ENCODE measurements at places on chromosomes 11 and 22.

GRCh38 chr22:45071618-45072017 lies 61.8 kb upstream of the PHF21B start:
- no peak for DNase-seq

DNA sequence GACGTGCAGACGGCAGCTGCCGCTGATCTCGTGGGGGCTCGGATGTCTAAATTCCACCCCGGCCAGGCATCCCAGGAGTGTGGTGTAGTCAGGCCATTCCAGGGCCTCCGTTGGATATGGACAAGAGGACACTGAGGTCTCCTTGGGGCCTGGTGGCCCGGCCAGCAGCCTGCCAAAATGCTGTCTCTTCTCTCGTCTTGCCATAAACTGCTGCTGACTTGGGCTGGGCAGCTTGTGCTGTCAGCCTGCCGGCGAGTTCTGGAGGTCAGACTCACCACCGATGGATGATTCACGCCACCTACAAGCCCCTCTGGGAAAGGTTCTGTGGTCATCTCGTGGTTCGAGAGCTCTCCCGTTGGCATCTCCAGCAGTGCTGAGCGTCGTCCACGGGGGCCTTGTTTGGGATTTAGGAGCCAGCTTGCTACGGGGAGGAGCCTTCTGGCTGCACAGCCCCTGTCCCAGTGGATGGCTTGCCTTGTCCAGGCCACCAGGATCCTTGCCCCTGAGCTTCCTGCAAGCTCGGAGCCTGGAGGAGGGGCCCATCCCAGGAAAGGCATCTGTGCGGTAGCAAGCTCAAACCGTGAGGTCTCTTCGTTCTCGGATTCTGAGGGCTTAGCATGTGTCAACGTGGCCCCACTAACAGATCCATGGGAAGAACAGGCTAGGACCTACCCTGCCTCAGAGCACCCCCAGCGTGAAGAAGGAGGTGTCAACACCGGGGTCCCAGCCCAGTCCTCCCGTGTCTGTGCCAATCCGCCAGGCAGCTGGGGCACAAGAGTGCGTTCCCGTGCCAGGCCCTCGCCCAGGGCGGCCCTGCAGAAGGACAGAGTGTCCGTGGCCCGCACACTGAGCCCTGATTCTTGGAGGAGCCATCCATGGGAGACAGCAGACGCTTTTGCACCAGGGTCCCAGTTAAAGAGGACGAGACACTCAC lies 1114.1 kb downstream of the BRD1 start:
- no peak for DNase-seq

- no peak for DNase-seq
These were observed 27.8 kb upstream of the PPARA start for GRCh38 chr22:46122511-46122971.

GRCh38 chr11:44598831-44599230 lies 33.4 kb downstream of the CD82 start:
- no peak for DNase-seq

- no peak for DNase-seq
These were observed 13.7 kb downstream of the RNF141 start for GRCh38 chr11:10526974-10527918.

DNA sequence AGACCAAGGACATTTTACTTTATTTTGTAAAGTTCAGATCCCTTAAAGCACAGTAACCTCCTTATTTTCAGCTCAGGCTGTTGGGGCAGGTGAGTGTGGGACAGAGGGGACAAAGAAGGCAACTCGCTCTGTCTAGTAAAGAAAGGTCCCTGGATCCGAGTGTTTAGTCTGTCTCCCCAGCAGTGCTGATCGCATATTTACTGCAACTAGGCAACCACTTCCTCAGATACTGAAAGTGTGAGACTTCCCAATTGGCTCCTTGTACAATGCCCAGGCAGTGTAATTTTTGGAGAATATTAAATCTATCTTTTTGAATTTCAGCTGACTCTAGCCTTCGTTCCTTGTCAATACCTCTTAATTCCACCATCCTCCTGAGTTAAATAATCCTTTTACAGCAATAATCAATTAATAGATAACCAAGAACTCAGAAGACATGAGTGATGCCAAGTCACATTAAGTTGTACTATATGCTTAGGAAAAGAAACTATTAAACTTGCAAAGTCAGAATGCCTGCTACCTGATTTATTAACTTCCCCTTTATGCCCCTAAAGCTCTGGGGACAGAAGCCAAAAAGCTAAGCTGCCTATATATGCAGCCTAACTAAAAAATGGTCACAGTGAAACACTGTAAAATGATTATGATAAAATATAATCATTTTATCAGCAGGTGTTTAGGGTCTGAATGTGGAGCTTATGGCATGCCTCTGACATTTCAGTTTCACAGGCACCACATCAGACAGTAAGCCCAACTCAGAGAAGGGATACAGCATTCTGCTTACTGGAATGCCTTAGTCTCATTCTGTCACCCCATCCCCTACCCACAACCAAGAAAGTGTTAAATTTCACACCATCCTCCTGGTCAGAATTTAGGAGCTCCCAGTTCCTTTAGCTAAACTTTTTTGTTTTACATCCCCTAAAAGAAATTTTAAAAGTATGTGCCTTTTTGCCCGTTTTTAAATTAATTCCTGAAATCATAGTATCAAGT lies 138.7 kb downstream of the TRIM44 start:
- DNase-seq: no peak

GRCh38 chr11:20729597-20730105 lies 60.3 kb downstream of the NELL1 start:
- no peak for DNase-seq

GRCh38 chr11:32786811-32787210 lies 7.7 kb downstream of the CCDC73 start:
- no peak for DNase-seq

DNA sequence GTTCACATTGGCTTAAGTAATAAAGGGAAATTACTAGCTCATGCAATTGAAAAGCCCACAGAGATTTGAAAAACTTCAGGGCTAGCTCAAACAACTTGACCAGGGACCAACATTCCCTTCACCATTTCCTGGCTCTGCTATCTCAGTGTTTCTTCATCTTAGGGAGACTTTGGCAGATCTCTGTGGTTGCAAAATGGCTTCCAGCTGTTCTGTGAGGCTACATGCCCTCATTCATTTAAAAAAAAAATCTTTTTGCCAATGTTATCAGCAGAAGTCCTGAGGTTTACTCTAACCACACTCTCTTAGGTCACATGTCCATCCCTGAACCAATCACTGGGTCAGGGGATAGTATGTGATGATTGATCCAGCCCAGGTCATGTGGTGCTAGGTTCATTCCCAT lies 13.9 kb upstream of the RASSF10 start:
- DNase-seq: no peak

DNA sequence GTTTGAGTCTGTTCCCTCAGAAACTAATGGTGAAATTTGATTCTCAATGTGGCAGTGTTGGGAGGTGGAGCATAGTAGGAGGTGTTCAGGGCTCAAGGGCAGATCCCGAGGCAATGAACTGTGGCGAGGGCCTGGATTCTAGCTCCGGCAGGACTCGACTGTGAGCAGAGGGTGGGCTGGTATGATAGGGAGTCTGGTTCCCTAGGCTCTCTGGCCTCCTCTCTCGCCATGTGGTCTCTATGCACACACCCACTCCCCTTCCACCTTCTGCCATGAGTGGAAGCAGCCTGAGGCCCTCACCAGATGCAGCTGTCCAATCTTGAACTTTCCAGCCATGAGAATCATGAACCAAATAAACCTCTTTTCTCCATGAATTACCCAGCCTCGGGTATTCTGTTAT lies 32.3 kb downstream of the ATP6V1E1 start:
- no peak for DNase-seq

- DNase-seq: no peak
These were observed 6.1 kb downstream of the TUBGCP6 start for GRCh38 chr22:50238755-50239154.

GRCh38 chr11:48079596-48079995 lies 99.2 kb downstream of the PTPRJ start:
- no peak for DNase-seq

DNA sequence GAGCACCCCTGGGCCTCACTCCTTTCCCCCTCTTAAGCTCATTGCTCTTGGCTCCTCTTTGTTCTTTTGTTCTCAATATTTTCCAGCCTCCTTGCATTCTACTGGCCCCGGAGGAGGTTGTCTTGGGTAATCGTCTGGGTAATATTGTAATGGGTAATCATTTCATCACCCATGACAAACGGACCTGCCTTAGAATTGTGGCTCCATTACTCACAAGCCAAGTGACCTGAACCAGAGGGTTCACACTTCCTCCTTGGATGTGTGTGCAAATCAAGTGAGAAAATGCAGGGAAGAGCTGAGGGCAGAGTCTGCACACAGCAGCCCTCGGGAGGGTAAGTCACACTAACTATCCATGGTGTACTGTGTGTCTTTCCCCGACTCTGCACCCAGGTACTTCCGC lies 305.0 kb downstream of the BUD13 start:
- DNase-seq: no peak

DNA sequence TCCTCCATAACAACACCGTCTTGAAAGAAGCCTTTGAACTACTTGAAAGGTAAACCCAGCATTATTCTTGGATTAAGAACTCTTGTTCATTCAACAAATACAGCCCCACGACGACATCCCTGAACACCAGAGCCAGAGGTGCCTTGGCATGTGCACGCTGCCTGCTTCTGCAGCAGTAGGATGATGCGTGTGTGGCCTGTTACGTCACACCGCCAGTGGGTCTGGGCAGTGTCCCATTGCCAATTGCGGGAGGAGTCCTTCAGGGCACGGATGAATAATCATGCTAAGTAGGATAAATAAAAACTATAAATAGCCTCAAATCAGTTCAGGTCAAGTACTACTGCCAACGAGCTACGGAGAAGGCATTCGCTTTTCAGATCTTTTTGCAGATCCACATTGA lies 380.5 kb downstream of the SHANK2 start:
- DNase-seq: peak; percentile 60

GRCh38 chr11:61124574-61125309 lies 22.5 kb downstream of the CD5 start:
- no peak for DNase-seq

- no peak for DNase-seq
These were observed 29.9 kb downstream of the RPL27A start for GRCh38 chr11:8712506-8712905.

DNA sequence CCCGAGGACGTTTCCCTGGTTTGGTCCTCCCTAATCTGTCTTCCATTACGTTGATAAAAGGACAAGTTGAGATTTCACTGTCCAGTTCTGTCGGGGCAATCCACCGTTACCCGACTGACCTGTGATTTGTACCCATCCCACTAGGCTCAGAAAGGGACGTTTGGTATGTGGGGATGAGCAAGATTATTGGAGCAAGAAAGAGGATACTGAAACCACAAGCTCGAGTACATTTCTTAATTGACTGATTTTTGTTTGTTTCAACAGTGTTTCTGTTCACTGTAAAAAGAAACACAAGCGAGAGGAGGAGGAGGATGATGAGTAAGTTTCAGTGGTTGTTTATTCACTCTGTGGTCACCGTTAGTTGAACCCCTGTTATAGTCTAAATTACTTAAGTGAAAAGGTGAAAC lies 969 bp downstream of the CCDC117 start:
- DNase-seq: no peak

- DNase-seq: peak; percentile 79
These were observed 26.1 kb upstream of the CELSR1 start for GRCh38 chr22:46563381-46564083.

GRCh38 chr11:119530509-119530908 lies 107.5 kb upstream of the THY1 start:
- no peak for DNase-seq

GRCh38 chr11:57681168-57681567 lies 13.3 kb downstream of the ZDHHC5 start:
- no peak for DNase-seq

DNA sequence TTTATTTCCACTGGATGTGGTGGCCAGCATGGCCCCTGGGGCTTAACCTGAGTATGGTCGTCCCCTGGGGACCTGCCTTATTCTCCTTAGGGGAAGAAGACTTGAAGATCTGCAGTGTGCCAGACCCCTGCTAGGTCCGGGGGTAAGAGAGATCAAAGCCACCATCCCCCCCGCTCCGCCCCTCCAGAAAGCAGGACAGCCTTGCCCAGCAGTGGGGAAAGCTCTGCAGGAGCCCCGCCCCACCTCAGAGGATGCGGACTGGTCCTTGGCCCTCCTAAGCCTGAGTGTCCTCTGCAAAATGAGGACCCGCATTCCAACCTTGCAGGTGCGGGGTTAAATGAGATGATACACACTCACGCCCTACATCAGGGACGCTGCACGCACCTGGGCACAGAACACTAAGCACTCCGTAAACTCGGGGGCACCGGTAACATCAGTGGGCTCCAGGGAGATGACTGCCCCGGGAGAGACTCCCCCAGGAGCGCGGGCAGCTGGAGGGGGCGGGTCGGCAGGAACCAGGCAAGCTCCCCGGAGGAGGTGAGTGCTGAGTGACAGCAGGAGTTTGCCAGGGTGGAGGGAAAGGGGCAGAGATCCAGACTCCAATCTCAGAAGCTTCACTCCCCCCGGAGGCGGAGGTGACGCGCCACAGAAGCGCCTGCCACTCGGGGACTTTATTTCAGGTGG lies 564 bp upstream of the ANO1 start:
- DNase-seq: no peak

DNA sequence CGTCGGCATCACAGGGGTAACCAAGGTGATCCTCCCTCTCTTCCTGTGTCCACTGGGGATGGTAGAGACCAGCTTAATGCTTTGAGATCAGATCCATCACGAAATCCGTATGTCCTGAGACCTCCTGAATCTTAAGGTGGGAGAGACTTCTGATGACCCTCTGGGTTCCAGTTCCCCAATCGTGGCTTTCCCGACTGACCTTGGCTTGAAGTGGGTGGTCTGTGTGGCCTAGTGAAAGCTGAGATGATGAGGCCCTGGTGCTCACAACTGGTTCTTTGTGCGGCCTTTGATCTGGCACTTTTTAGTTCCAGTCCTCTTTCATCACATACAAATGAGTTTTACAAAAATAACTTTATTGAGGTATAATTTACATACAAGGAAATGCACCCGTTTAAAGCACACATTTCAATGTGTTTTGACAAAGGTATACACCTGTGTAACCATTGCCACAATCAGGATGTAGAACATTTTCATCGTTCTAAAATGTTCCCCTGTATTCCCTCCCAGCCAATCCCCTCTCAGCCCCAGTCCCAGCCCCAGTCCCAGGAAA lies 6.1 kb downstream of the MIAT start:
- no peak for DNase-seq

DNA sequence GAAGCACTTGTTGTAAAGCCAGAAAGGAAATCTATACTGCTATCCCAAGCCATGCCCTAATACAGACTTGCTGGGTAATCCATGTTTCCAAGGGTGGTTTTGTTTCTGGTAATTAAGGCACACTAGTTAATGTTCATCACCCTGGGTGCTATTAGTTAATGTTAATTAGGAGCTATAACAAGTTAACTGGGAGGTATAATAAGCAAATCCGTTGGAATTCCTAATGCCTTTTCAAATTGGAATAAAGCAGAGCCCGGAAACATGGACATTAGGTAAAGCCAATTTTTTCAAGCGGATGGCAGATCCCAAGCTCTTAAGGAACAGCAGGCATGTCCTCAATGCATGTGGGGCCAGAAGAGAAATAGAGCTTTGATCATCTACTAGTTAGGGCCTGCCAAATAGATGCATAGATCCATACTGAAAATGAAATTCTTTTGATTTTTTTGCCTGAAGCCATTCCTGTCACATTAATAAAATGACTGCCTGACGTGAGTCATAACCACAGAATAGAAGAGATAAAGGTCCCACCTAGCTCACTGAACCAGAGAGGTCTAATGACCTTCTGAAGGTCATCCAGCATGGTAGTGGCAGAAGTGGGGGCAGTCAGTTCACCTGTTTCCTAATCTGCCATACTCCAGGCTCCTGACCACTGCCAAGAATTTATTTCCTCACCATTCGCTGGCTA lies 28.5 kb upstream of the CCDC34 start:
- DNase-seq: no peak

- no peak for DNase-seq
These were observed 609 bp downstream of the CDK2AP2 start for GRCh38 chr11:67507242-67507863.

GRCh38 chr22:17115236-17115635 lies 5.9 kb downstream of the TMEM121B start:
- no peak for DNase-seq
